ENCODE measurements at places on chromosomes 5 and 9.

DNA sequence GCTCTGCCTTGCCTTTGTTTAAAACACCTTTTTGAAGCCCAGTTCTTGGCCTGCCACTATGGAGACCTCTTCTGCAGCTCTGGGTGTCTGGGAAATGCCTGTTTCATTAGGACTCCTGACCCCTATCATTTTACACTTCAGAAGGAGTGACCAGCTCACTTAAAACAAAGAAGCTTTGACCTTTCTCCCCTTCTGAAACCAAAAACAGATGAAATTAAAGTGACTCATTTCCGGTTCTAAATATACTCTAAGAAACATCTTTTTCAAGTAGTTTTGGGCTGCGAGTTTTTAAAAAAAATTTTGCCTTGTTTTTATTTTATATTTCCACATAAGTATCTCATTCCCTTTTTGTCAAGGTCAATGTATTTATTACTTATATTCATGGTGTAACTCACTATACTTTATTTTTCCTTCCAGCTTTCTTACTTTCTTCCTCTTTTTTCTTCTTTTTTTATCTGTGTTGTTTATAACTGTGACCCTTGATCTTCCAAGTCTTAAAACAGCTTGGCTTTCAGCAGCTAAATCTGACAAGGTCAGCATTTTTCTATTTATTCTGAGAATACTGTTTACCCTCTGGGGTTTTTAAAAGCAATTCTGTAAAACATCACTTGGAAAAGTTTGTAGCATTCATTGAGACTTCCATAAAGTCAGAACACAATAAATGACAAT, 672.9 kb downstream of the NR2F1-AS1 start:
- DNase-seq = no peak

DNA sequence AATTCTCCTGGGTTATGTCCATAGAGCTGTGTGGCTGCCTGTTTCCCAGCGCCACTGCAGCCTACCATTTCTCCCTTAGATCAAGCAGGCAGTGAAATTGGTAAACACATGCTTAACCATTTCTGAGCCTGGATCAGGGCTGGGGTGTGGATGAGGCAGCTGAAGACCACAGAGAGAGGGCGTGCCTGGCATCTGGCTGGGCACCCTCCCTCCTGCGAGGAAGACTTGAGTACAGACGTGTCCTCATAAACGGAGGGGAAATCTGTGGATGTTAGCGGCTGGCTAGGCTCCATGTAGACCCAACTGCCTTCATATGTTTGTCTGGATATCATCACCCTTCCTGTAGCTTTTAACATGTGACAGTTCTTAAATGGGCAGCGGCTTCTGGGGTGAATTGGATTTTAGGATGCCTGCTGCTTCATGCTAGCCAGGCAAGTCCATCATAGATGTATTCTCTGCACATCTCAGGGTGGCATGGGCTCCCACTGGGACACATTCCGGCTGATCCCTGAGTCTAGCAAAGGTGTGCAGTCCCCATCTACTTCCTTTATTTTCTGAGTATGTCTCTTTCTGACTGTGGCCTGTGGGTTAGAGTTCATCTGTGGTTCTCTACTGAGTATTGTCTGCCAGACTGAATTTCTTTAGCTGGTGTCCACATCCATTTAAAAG, 11.0 kb downstream of the RGS3 start:
- no peak for DNase-seq

GRCh38 chr9:69822116-69822750, 1.6 kb downstream of the CFAP95 start:
- peak; percentile 54 for DNase-seq

DNA sequence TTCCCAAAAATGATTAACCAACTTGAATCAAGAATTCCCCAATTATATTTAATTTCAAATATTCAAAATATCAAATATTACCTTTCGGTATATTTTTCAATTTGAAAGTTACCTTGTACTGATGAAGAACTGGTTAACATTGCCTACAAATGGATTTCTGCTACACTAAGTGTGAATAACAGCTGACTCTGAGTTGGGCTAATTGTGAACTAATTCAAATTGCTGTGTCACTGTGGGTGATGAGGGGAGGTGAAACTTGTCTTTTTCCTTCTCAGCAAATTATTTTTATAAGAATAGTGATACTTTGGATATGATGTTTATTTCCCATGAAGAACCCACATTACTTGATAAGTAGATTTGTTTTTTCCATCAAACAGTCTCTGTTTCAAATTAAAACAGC, 103.4 kb upstream of the RPS23 start:
- no peak for DNase-seq

DNA sequence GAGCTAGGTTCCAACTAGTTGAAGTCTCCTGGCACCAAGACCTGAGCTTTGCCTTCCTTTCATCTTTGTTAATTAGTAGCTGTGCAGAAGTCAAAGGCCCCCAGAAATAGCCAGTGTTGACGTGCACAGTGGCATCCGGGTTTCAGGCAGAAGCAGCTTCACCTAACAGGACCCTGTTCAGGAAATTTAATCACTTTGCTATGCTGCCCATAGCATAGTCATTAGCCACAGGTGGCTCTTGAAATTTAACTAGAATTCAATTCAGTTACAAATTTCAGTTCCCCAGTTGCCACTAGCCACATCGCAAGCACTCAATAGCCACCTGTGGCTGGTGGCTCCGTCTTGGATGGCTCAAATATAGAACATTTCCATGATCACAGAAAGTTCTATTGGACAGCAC, 179.1 kb downstream of the GOLPH3 start:
- no peak for DNase-seq

DNA sequence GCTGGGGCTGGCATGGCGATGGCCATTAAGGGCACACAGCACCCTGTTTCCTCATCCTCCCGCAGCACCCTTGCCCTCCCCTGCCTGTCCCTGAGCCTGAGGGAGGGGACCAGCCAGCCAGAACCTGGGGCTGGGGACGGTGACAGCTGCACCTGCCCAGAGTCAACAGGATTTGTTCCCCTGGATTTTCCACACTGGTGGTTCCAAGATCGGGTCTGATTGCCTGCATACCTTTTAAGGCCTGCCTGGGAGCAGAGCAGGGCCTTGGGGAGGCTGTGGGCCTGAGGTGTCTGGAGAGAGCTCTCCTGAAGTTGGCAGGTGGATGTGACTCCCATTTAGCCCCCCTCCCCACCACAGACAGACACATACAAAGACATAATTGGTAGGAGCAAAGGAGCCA, 61.0 kb upstream of the C5orf58 start:
- no peak for DNase-seq

DNA sequence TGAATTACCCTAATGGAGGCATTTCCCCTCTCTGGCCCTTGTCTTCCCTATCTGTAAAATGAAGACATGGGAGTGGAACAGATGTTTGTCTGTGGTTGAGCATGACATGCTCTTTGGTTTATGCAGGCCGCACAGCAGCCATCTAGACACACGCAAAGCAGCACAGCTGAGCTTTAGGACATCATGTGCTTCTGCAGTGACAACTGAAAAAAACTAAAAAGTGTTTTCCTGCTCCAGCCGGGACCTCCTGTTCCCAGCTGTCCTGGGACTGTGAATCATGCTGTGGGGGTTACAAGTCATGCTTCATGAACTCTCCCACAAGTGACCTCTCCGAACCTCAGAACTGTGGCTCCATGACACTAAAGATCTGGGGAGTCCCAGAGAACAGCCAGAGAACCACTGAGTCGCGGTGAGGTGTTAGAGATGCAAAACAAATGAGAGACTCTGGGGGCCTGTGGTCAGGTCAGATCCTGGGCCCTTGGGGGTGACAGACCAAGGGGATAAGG, 1.7 kb downstream of the SMIM3 start:
- peak; percentile 77 for DNase-seq

DNA sequence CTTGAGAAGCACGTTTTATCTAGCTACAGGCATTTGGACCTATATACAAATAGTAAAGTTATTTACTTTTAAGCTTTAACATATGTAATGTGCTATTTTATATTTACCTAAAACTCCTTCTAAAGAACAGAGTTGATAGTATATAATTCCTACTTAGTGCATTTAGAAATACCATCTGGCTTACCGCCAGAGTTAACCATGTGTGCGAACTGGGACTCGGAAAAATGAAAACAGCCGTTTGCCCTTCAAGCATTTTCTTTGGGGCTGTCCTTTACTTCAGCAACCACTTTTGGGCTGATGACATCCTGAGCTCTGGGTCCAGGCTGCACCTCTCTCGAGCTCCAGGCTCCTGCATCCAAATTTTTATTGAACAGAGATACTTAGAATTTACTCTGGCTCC, 21.9 kb upstream of the DHFR start:
- no peak for DNase-seq

DNA sequence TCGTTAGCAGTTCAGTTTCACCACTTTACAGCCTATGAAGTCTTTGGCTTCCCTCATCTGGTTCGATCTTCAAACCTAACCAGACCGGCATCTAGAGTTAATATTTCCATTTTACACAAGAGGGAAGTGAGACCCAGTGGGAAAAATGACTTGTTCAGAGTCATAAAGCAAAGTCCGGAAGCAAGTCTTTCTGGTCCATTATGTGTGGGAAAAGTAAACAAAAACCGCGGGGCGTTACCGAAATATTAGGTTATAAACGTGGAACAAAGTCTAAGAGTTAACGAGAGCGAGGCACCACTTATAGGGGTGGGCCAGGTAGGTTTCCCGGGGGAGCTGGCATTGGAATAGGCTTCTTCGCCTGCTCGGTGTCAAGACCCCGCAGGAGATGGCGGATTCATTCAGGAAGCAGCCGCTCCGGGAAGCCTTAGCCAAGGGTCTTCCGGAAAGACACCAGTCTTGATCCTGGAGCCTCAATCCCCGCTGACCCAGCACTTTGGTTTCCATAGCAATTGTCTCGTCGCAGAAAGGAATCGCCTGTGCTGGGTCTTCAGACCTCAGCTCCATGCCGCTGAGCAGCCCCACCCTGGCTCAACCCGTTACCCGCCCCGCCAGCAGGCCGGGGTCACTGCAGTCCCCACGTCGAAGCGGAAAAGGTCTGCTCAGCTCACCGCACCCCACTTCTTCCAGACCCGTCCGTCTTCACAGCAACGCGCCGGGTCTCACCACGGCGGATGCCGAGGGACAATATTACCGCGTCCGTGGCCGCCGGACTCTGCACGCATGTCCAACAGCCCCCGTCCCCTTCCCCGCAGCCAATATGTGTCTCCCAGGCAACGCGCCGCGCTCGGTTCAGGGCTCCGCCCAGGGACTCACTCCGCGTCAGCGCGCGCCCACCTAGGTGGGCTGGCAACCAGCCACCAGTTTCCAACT, at the start of gene C5orf52:
Gene C5orf52, plus strand, starts transcription at position 872 of the 930 bp plus-strand sequence. CDS start 82 bp downstream, outside the sequence.
- peak; percentile 79 for DNase-seq

DNA sequence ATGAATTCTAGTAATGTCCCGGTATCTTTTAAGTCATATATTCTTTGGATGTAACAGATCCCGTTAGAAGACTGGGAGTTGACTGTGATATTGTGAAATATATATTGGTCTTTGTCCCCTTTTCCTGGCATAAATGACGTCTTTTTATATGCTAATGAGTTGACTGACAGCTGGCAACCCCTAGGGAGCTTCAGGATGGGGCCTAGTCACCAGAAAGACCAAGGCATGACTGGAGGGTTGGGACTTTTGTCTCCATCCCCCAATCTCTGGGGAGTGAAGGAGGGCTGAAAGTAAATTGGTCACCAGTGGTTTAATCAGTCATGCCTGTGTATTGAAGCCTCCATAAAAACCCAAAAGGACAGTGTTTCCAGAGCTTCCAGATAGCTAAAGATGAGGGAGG, 241.6 kb downstream of the PJA2 start:
- no peak for DNase-seq

DNA sequence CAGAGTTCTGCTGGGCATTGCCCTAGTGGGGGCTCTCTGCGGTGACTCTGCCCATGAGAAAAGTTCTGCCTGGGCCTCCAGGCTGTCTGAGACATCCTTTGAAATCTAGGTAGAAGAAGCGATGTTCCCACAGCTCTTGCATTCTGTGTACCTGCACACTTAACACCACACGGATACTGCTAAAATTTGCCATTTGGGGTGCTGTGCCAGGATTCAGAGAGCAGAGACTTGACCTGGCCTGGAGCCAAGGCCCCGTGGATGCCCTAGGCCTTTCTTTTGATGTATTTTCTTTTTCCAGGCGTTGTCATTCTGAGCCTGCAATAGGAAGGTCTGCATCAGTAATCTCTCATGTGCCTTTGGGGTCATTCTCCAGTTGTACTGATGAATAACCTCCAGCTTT, 89.3 kb upstream of the IL12B start:
- no peak for DNase-seq

DNA sequence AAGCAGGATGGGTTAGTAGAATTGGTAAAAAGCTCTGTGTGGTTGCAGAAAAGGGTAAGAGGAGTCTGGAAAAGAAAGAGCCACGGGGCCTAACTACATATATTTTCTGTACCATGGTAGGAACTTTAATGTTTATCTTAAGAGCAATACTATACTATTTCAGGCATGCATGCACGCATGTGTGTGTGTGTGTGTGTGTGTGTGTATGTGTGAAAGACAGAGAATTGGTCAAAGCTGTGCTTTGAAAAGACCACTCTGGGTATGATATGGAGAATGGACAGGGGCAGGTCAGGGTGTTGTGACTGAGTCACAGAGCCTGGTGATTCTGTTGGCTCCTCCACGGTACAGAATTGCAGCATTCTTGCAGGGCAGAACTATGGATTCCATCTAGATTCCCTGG, 339.3 kb downstream of the SLIT3 start:
- no peak for DNase-seq

- no peak for DNase-seq
Observed at GRCh38 chr9:129428864-129429577, 191.9 kb downstream of the C9orf50 start.

DNA sequence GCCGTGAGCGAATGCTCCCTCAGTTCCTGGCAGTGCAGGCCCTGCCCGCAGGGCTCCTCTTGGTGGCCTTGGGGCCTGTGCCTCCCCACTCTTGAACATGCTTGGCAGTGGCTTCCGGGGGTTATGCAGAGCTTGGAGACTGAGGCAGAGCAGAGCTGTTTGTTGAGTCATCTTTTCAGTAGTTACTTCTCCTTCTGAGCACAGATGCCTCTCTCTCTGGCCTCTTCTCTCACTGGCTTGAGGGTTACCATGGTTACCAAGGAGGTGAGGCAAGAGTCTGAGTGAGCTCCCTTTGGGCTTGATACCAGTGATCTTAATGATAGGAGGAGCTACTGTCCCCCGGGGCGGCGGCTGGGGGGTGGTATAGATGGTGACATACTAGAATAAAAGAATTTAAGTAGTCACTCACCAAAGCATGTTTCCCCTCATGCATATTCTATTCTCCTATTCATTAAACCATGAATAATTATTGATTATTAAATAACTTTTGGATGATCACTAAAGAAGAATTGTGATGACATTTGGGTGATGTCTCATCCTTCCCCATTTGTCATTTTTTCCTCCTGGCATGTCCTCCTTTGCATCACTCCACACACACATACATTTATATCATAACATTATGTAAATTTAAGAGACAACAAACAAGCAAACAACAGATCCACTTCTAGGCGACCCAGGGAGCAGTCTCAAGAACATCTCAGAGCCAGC, 111.1 kb downstream of the ARHGAP26 start:
- DNase-seq = no peak

DNA sequence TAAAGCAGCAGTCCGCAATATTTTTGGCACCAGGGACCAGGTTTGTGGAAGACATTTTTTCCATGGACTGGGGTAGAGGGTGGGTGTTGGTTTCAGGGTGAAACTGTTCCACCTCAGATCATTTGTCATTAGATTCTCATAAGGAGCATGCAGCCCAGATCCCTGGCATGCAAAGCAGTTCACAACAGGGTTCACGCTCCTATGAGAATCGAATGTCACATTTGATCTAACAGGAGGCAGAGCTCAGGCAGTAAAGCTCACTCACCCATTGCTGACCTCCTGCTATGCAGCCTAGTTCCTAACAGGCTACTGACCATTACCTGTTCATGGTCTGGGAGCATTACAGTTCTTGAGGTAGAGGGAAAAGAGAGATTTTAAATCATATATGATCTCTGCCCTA, 241.5 kb upstream of the COX7C start:
- DNase-seq = no peak

GRCh38 chr9:36123515-36123914, 13.0 kb upstream of the GLIPR2 start:
- no peak for DNase-seq
